ENCODE measurements at places on chromosomes 1 and 21. TPM values are rescaled to one million over a fixed set of nuclear protein-coding genes. Genes with fewer than 3 reads are reported as not detected.

Gene UBASH3A
- not detected for total RNA-seq

Gene PEAR1
- 5.2 TPM for total RNA-seq

DNA sequence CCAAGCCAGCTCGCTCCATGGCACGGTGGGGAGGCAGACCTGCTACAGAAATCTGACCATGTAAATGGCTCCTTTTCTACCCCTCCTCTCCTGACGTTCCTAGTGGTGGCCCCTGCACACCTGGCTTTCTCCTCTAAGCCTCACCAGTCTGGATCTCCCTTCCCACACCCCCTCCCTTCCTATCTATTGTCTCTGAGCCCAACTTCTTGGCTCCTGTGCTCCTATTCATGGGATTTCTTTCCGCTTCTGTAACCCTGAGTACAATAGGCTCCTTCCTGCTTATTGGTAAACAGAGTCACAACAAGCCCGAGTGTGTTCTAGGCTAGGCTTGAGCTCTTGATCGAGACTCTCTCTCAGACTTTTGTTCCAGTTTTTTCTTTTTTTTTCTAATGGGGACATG, 17.6 kb downstream of the OPTC start:
- no peak for DNase-seq

- DNase-seq, result no peak
Observed at GRCh38 chr21:15549671-15550070, 180.1 kb upstream of the USP25 start.

- no peak for DNase-seq
Observed at GRCh38 chr1:160580221-160580812, 1.0 kb upstream of the CD84 start.

DNA sequence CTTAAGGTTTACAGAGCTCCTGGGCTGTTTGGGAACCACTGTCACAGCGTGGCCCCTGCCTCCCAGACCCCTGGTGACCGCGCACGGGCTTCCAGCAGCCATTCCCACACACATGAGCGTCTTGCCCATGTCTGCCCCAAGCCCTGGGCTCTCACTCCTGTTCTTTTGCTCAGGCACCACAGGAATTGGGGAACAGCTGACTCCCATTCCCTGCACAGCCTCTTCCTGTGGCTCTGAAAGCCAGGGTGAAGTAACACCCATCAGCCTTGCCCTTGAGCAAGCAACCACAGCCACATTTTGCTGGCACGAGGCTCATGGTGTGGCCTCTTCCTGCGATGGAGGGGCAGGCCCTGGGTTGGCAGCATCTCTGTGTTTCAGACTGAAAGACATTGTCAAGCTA, 14.3 kb upstream of the GPR157 start:
- peak; percentile 24 for DNase-seq
